ENCODE measurements at places on chromosomes 7 and 10.

GRCh38 chr7:47937711-47938573, 10.3 kb downstream of the PKD1L1 start:
- DNase-seq = no peak

GRCh38 chr10:132961787-132962622, 19.6 kb upstream of the CFAP46 start:
- DNase-seq = no peak

- no peak for DNase-seq
Observed at GRCh38 chr10:14312014-14312413, 18.7 kb downstream of the FRMD4A start.

DNA sequence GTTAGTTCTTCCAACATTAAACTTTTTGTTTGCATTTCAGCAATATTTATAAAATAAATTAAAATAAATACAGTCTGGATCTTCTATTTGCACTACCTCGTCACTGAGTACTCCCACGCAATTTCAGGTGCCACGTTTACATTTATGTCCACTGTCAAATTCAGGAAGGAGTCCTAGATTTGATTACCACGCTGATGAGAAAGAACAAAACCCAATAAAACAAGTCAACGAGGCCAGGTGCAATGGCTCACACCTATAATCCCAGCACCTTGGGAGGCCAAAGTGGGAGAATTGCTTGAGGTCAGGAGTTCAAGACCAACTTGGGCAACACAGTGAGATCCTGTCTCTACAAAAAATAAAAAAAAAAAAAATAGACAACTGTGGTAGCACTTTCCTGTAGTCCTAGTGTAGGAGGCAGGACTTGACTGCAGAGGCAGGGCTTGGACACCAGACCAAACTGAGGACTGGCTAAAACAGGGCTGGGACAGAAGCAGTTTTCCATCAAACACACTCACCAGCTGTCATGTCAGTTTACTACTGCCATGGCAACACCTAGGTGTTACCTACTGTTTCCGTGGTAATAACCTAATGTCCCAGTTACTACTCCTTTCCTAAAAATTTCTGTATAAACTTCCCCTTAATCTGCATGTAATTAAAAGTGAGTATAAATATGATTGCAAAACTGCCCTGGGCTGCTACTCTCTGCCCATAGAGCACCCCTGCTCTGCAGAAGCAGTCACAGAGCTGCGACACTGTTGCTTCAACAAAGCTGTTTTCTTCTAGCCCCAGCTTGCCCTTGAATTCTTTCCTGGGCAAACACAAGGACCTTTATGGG, 341.7 kb downstream of the PARD3 start:
- DNase-seq = no peak

- peak; percentile 17 for DNase-seq
Observed at GRCh38 chr10:105974803-105975456, 1189.6 kb downstream of the SORCS1 start.

DNA sequence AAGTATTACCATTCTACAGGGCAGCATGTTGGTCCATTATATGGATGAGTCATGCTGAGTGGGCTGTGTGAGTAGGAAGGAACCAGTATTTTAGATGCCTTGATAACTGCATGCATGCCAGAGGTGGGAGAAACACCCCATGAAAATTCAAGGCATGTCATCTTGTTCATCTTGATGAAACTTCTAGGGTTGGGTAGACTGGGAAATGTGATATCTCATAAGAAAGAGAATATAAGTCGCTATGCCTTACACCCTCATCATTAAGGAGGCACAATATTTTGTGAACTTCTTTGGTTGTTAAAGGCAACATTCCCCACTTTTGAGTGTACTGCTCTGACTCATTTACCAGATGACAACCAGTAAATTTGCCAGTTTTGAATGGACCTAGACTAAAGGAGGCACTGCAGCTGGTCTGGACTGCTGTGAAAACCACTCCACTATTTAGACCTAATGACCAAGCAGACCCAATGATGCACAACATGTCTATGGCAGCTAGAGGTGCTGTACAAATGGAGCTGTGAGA, 48.0 kb downstream of the ZNF365 start:
- DNase-seq = peak; percentile 11

DNA sequence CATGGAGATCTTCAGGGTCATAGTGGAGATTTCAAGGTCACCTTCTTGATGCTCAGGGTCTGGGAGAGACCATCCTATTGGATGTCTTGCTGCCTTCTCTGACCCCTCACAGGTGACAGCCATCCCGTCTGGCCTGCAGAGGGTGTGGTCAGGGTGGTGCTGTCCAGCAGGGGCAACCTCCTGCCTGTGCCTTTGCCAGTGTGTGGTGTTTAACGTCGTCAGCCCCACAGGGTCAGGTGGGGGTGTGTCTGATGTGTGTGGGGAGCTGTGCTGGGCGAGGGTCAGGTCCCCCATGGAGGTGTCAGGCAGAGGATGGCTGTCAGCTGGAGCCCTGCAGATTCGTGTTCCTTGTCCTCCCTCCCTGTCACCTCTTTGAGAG, 16.5 kb downstream of the ADCY1 start:
- no peak for DNase-seq

All from NB4 (cell line).